Neural crest cell (in vitro differentiated cells): ENCODE measurements at places on chromosomes 7 and 10.

- DNase-seq, result no peak
These were observed 277.8 kb downstream of the PHF14 start for GRCh38 chr7:11251436-11251835.

GRCh38 chr7:71329030-71329660 lies 197.2 kb downstream of the GALNT17 start:
- DNase-seq, result no peak

DNA sequence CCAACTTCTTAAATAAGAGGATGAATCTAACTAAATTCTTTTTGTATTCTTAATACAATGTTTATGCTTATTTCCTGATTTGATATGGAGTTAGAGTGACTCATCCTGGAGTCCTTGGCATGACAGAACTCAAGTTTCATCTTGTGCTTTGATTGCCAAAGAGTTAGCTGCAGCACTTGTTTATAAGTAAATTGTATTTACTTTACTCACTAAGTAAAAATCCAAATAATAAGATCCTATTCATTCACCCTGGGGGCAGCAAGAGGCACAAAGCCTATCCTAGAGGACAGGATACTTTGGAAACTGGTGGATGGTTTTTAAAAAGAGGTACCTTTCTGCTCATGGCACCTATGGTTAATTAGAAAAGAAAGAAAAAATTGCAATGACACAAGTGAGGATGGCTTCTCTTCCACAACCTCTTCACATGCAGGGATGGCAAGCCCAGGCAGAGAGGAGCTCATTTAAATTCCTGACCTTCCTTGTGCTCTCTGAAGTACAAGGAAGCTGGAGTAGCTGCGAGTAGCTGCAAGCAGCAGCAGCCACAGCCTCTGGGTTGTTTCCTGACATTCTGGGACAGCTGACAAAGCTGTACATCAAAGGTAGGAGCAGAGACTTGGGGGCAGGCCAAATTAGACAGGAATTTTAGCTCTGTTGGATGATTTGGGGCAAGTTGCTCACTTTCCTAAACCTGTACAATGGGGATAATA lies 28.5 kb upstream of the CROT start:
- DNase-seq, result no peak

DNA sequence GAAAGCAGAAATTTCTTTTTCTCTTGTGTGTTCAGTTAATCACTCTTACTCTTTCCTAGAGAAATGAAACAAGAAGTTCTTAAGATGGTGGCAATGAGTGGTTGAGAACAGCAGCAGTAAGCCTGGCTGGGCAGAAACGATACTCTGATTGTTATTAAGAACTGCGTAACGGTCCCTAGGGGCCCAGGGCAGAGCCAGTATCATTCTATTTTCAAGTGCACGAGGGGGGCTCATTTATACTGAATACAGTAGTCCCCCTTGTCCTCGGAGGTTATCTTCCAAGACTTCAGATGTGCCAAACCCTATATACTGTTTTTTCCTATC lies 64.9 kb downstream of the EEPD1 start:
- DNase-seq, result no peak

- DNase-seq, result no peak
These were observed 196.3 kb downstream of the TNS3 start for GRCh38 chr7:47385536-47386125.

GRCh38 chr10:14748441-14748840 lies 26.3 kb downstream of the FAM107B start:
- no peak for DNase-seq

GRCh38 chr7:108099713-108100112 lies 30.4 kb downstream of the LAMB4 start:
- no peak for DNase-seq

- no peak for DNase-seq
These were observed 565.2 kb downstream of the KCNMA1 start for GRCh38 chr10:77072361-77072835.

GRCh38 chr10:31274310-31274709 lies 44.7 kb upstream of the ZEB1 start:
- DNase-seq, result no peak

DNA sequence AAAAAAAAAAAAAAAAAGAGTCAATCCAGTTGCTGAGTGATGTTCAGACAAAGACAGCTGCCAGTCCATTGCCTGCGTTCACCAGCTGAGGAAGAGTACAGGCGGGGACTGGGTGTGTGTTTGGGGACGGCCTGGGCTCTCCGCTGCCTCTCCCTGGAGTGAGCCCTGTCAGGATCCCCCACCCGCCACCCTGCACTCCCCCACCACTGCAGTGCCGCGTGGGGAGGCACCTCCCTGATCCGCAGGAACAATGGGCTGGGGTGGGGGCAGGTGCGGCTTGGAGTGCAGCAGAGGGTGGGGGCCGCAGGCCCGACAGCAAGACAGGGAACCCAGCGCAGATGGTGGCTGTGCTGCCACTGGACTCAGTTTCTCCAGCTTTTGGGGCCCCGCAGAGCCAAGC lies 1.4 kb downstream of the HSPA12A start:
- no peak for DNase-seq

DNA sequence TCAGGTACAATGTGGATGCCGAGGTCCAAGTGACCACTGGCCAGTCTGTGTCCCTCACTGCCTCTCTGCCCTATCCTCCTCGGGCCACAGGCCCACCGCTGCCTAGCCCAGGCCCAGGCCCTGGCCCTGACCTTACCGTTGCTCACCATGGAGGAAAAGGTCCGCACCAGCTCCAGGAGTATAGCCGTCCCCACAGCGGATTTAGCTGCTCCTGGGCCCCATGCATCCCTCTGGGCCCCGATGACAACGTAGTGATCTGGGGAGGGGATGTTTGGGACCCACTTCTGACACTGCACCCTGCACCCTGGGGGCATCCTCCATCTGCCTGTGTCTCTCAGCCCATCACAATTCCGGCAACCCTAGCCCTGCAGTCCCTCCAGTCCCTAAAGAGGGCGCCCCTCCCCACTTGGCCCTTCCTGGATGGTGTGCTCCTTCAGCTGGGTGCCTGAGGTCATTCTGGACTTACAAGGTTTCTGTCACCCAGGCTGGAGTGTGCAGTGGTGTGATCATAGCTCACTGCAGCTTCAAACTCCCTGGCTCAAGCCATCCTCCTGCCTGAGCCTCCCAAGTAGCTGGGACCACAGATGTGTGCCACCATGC lies 12.1 kb downstream of the TFR2 start:
- DNase-seq, result peak; percentile 53

- no peak for DNase-seq
These were observed 293.0 kb upstream of the NPSR1 start for GRCh38 chr7:34365011-34365410.

GRCh38 chr10:60496181-60496580 lies 106.5 kb upstream of the ANK3 start:
- no peak for DNase-seq

DNA sequence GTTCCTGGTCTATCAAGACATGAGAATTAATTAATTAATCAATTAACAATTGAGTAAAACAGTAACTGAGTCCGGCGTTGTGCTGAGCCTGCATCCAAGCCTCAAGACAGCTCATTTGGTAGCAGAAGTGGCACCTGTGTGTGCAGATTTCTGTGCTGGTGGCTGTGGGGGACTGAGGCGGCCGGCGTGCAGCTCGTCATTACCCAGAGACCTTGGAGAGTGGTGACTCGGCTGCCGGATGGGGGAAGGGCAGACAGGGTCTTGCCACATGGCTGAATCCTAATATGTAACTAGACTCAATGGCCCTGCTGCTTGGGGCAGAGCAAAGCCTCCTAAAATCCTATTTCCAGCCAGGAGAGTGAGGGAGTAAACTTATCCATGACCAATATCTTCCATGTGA lies 510.2 kb downstream of the TCERG1L start:
- DNase-seq, result no peak

- no peak for DNase-seq
These were observed 79.8 kb downstream of the CHN2 start for GRCh38 chr7:29274146-29275017.

DNA sequence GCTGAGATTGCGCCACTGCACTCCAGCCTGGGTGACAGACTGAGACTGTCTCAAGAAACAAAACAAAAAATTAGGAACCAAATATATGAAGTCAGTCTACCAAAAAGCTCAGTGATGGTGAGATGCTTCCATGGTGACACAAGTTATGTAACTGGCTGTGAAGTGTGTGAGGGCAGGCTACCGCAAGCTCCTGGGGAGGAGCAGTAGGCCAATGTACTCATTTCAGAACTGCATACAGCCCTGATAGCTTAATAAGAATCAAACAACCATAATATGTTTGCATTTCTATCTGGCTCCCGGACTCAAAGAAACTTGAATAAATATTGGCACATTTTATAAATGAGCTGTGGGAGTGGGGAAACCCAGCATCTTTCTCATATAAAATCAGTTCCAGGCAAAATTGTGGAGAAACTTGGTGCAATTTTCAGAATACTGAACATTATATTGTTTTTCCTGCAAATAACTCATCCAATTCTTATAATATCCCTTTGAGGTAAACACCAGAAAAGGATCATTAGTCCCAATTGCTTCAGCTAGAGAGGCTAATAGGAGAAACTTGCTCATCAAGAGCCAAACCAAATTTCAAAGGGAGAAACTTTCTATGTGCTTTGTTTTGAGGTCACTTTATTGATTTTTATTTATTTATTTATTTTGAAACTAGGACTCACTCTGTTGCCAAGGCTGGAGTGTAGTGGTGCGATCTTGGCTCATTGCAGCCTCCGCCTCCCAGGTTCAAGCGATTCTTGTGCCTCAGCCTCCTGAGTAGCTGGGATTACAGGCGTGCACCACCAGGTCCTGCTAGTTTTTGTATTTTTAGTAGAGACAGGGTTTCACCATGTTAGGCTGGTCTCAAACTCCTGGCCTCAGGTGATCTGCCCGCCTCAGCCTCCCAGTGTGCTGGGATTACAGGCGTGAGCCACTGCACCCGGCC lies 127.0 kb downstream of the SORCS1 start:
- no peak for DNase-seq

- DNase-seq, result no peak
These were observed 66.3 kb downstream of the KLHDC10 start for GRCh38 chr7:130136579-130137167.

- no peak for DNase-seq
These were observed 18.1 kb downstream of the PRKG1 start for GRCh38 chr10:51092402-51092801.

DNA sequence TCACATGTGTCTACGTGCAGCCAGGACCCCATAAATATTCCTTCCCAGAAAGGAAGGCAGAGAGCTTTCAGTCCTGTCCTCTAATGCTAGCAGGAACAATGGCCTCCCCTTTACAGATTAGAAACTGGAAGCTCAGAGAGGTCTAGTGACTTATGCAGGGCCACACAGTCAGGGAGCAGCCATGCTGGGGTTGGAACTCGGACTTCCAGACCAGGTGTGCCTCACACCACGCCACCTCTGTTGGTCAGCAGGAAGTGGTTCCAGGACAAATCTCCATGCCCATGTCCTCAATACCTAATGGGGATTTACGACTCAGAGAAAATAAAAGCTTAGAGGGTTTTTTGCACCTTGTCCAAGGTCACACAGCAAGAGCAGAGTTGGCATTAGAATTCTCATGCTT lies 378.9 kb downstream of the RPS24 start:
- DNase-seq, result no peak

DNA sequence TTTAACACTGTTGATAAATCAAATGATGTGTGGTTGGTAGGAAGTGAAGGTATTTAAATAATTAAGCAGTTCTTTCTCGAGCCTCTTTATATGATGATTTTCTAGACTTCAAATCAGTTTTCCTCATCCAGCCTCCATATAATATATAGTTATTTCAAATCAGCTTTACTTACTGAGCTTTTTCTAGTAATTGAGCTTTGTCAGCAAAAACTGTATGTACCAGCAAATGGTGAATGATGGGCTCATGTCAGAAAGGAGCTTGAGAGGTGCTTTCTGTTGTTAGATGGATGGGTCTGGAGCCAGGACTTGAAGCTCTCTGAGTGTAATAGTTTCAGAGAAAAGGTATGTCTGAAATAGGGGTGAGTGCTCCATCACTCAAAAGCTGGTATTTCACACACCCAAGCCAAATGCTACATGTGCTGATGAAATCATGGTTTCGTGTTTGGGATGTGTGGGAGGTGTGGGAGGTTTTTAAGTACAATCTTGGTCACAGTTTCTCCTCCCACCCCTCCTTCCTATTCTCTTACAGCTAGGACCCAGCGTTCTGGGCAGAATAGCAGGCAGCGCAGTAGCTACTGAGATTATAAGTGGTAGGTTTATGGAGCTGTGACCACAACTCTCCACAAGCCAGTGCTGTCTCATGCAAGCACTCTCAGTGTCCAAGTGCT lies 55.8 kb downstream of the LRMDA start:
- DNase-seq, result no peak

- DNase-seq, result peak; percentile 58
These were observed 8.1 kb downstream of the TASOR2 start for GRCh38 chr10:5692461-5693358.

DNA sequence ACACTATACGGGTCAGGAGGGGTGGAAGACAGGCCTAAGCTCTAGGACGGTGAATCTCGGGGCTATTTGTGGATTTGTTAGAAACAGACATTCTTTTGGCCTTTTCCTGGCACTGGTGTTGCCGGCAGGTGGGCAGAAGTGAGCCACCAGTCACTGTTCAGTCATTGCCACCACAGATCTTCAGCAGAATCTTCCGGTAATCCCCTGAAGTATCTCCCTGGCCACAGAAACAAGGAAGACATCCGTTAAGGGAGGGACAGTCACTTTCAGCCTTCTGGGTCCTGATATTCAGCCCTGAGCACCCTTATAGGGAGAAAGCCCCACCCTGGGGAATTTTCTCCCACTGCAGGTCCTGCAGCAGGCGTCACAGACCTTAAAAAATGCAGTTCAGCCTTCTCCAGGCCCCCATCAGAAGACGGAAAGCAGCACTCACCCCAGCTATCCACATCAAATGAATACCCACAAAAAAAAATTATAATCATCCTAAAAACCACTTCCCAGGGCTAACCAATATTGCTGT lies 23.2 kb downstream of the PLAC9 start:
- no peak for DNase-seq

DNA sequence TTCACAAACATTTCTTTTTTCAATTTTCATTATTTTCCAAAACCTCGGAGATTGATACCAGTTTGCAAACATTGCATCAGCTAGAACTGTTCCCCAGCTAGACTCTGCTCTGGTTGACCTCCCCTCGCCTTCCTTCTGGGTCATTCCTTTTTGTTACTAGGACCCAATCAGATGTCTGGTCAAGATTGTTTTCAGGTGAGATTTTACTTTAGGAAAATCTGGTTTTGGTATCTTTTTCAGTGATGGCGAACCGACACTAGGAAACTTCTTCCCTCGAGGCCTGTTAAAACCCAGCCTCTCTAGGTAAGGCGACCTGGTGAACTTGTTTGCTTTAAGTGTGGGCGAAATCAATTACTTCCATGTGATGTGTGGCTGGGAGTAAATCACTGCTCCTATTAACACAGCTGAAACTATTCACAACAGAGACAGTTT lies 8.4 kb downstream of the PROSER2 start:
- no peak for DNase-seq
